IMR-90 (cell line): ENCODE measurements at places on chromosomes 11 and 22. TPM values are rescaled to one million over a fixed set of nuclear protein-coding genes. Genes with fewer than 3 reads are reported as not detected.

The MMP7 gene
- total RNA-seq: not detected in 2 replicates

The JAML gene
- not detected in 2 replicates for total RNA-seq

The BCO2 gene
- 0.18 and 0.83 TPM in 2 replicates for total RNA-seq

The MAPK11 gene
- 7.5 and 8.1 TPM in 2 replicates for total RNA-seq

- DNase-seq: no peak
These were observed 11.9 kb downstream of the UFD1 start for GRCh38 chr22:19466848-19467752.

DNA sequence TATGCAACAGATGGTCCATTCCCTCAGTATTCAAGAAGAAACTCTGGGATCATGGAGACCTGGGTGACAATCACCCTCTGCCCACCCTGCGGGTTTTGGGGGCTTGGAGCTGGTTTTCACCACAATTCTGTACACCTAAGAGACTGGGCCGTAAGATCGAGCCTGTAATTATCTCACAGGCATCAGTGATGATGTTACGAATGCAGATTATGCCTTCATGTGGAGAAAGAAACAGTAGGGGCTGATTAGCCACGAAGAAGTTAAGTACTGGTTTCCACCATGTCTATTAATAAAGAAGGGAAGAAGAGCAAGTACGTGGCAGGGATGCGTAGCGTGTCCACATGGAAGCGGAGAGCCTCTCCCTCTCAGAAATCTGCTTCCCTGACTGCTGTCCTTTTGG is 5.3 kb upstream of the EFCAB6 start:
- DNase-seq: no peak
